ENCODE measurements at places on chromosomes 6 and 20. TPM values are rescaled to one million over a fixed set of nuclear protein-coding genes. Genes with fewer than 3 reads are reported as not detected.

DNA sequence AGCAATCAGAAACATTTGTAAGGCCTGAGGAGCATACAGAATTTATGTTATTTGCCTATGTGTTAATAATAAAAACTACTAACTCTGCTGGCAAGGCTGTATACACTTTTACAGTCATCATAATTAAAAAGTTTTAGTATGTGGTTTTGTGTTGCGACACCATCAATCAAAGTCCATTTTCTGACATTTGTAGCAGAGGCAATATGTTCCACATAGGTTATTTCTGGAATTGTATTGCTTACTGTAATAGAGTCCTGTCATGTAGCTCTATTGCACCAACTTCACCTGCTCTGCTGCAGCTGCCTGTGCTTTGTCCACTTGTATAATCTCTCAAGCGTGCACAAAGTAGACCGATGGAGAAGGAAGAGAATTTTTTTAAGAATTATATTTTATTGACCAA lies 501.8 kb downstream of the HACE1 start:
- no peak for DNase-seq

- no peak for DNase-seq
Observed at GRCh38 chr20:34240693-34241615, at the start of gene ASIP. Gene ASIP, plus strand, starts transcription at chr20:34241423. Its CDS starts 18,952 bp downstream, at chr20:34260375.

DNA sequence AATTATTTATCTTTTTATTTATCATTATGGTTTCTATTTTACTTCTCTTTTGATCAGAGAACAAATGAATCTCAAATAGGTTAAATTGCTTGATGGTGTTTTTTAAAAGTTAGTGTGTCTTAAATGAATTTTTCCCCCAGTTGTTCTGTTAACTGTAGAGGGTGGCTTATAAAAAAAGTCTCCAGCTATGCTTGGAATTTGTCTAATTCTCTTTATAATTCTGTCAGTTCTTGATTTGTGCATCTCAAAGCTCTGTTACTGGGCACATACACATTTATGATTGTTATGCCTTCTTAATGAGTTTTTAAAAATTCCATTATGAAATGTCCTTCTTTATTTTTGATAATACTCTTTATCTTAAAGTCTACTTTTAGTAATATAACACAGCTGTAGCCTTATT lies 58.0 kb downstream of the LIN28B start:
- DNase-seq: no peak

- DNase-seq: peak; percentile 74
Observed at GRCh38 chr20:2301164-2301622, 5.4 kb downstream of the TGM3 start.

Gene PLN
- total RNA-seq: not detected

- no peak for DNase-seq
Observed at GRCh38 chr20:42138729-42139128, 520.6 kb upstream of the CHD6 start.

GRCh38 chr6:44725070-44725469 lies 337.6 kb downstream of the CDC5L start:
- no peak for DNase-seq

DNA sequence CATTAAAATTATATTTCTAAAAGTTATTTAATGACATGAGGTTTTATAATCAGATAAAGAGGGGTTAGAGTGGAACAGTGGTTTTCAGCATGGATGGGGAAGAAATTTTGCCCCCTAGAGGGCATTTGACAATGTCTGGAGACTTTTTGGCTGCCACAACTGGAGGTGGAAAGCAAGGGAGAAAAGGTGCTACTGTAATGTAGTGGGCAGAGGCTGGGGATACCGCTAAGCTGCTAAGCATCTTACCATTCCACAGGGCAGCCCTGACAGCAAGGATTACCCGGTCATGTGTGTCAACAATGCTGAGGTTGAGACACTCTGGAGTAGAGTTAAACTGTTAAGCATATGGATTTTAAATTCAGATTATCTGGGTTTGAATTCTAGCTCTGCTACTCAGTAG lies 52.9 kb upstream of the FABP7 start:
- peak; percentile 19 for DNase-seq

GRCh38 chr6:43900916-43901732 lies 131.1 kb downstream of the VEGFA start:
- DNase-seq: no peak

DNA sequence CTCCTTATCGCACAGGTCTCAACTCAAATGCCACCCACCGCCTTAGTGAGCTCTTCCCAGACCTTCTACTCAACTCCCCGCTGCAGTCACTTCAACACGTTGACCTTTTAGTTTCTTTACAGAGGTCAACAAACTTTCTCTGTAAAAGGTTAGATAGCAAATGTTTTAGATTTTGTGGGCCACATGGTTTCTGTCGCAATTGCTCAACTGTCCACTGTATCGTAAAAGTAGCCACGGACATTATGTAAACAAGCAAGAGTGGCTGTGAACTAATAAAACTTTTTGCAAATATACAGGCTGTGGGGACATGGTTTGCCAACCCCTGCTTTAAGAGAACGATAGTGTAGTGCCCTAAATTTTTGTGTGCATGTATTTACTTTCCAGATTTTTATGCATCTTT lies 247.6 kb upstream of the TSHZ2 start:
- DNase-seq: no peak

- DNase-seq: peak; percentile 90
Observed at GRCh38 chr6:41846666-41847237, 48.4 kb downstream of the USP49 start.
